ENCODE measurements at places on chromosomes 1 and 21. TPM values are rescaled to one million over a fixed set of nuclear protein-coding genes. Genes with fewer than 3 reads are reported as not detected.

Gene CADM3
- total RNA-seq: 0.88 TPM

Gene TRABD2B
- 6.4 TPM for total RNA-seq

Gene ALDH4A1
- total RNA-seq: 62.2 TPM

Gene ARV1
- 13.4 TPM for total RNA-seq

Gene CD2
- 0.18 TPM for total RNA-seq

Gene KLHDC7A
- 8.1 TPM for total RNA-seq

Gene TBX15
- 12.1 TPM for total RNA-seq

Gene CD84
- total RNA-seq: 3.7 TPM

Gene ZNF695
- 4.2 TPM for total RNA-seq

Gene HPDL
- total RNA-seq: 5.8 TPM

Gene METTL13
- total RNA-seq: 27.1 TPM

Gene KDF1
- total RNA-seq: 8.9 TPM

Gene KCNK2
- total RNA-seq: 1.9 TPM

Gene ALX3
- not detected for total RNA-seq

Gene TRIM46
- 2.3 TPM for total RNA-seq

Gene GNG12
- 81.9 TPM for total RNA-seq

Gene C1QA
- 51.6 TPM for total RNA-seq

Gene CLCA1
- total RNA-seq: not detected

Gene GJA4
- 18.5 TPM for total RNA-seq

Gene CASQ1
- total RNA-seq: 103 TPM

Gene TLCD4
- total RNA-seq: 10.0 TPM

Gene CHD1L
- total RNA-seq: 29.2 TPM

Gene HORMAD1
- total RNA-seq: not detected

Gene S1PR1
- 43.3 TPM for total RNA-seq

Gene F11R
- total RNA-seq: 96.5 TPM

Gene TIE1
- total RNA-seq: 87.1 TPM

Gene CYP4A22
- total RNA-seq: 0.47 TPM

Gene IL23R
- 0.06 TPM for total RNA-seq

Gene CELA3A
- total RNA-seq: 0.23 TPM

Gene B3GALT5
- 1.9 TPM for total RNA-seq

Gene MYOM3
- 142 TPM for total RNA-seq

Gene RIMKLA
- 0.35 TPM for total RNA-seq

Gene FCRL6
- total RNA-seq: not detected

Gene THEM5
- total RNA-seq: 0.41 TPM

Gene HOOK1
- total RNA-seq: 26.1 TPM

Gene RCSD1
- total RNA-seq: 26.0 TPM

Gene TTC4
- 31.1 TPM for total RNA-seq

Gene KCNJ15
- 124 TPM for total RNA-seq

Gene LCE6A
- total RNA-seq: not detected
